Fibroblast of villous mesenchyme (primary cell): ENCODE measurements at places on chromosomes 5 and 9. TPM values are rescaled to one million over a fixed set of nuclear protein-coding genes. Genes with fewer than 3 reads are reported as not detected.

DNA sequence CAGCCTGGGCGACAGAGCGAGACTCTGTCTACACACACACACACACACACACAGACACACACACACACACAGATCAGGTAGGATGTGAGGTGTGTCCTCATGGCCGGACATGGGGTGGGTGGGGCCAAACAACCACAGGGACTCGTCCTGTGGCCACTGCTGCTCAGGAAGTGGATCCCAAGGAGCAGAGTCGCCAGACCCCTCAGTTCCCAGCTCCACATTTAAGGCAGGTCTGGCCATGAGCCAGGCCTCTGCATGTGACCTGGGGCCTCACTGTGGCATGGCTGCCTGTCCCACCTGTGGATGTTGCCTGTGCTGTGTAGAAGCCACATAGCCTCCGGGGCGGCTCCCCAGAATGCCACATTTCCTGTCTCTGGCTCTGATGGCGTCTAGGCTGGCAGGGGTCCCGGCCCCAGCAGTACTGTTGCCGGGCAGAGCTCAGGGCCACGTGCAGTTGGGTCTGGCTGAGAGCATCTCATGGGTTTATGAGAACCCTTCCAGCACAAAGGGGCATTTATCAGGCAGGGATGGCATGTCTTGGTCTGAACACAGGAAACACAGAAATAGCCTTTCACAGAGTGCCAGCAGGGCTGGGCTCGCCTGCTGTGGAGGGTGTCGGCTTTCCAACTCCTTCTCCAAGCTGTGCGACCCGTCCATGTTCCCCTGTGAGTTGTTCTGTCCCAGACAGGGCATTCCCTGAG is 9.9 kb upstream of the NINJ1 start:
- no peak for DNase-seq

- peak; percentile 60 for DNase-seq
Observed at GRCh38 chr9:122498883-122499288, 11.7 kb upstream of the OR1J2 start.

GRCh38 chr5:35838370-35839042 is 18.2 kb upstream of the IL7R start:
- no peak for DNase-seq

DNA sequence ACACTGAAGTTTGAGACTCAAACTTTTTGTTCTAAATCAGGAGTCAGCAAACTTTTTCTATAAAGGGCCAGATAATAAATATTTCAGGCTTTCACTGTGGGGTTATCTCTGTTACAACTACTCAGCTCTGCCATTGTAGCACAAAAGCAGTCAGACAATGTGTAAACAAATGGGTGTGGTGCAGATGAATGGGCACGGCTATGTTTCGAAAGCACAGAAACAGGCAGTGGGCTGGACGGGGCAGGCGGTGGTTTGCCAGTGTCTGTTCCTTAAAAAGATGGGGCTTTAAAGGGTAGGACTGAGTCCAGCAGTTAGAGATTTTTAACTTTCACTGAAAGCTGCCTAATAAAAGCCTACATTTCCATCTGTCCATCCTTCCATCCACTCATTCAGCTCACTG is 48.9 kb downstream of the PFDN1 start:
- DNase-seq = peak; percentile 44

DNA sequence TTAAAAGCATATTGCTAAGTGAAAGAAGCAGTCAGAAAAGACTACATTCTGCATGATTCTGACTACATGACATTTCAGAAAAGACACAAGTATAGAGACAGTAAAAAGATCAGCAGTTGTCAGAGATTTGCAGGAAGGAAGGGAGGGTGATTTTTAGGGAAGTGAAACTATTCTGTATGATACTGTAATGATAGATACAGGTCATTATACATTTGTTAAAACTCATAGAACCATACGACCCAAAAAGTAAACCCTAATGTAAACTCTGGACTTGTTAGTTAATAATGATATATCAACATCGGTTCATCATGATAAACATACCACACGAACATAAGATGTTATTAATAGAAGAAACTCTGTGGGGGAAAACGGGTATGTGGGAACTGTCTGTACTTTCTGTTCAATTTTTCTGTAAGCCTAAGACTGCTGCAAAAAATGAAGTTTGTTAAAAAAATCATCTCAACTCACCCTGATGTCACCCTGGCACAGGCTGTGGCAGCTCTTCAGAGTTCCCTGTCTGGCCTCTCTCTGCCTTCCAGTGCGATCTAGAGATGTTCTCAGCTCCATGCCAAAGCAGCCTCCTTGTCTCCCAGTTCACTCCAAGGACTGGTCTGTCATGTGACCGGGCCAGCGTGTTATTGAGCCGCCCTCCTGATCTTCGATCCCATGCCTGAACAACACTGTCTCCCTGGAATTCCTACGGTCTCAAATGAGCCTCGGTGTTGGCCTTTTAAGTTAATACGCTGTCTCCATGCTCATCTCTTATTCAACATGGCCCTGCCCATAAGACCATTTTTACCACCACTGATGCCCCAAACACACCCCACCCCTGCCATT is 35.4 kb downstream of the PRLR start:
- DNase-seq = no peak

GRCh38 chr9:72695365-72695764 is 174.0 kb downstream of the TMC1 start:
- DNase-seq = no peak

DNA sequence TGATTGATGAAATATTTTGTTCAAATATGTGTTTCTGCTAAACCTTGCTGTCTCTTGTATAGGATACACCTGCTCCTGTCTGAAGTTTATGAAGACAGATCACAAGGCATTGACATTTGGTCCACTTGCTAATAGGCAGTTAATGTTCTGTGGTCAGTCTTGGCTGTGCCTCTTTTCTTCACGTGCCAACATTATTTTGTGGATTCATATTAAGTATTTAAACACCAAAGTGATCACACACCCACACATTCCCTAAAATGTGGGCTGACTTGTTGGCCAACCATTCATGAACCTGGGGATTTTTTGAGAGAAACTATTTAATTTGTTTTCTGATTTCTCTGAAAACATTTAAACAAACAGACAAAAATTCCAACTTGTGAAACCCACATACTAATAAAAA is 33.7 kb downstream of the ZNF462 start:
- peak; percentile 58 for DNase-seq

DNA sequence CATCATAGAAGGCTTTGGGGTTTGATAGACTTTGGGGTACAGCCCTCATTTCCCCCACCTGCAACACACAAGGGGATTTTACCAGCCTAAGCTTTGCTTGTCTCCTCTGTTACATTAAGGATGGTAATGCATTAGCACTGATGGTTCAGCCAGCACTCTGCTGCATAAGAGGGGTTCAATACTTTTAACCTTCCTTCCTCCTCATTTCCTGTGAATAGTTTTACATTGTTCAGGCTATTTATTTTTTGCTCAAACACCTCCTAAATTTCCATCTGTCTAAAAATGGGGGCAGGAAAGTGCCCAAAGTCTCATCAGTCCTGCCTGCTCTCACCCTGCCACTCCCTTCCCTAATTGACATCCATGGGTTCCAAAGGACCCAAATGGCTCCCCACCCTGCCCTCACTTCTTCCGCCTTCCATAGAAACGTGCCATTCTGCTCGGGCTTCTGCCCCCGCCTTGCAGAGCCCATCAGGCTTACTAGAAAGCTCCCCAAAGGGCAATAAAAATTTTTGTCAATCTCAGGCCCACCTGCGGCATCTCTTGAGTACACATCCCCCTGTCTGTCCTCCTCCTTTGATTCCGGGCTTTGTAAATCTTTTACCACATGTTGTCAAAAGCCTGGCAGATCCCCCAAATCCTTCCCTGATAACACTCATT is 239.5 kb upstream of the SLC24A2 start:
- DNase-seq = no peak

GRCh38 chr9:71944754-71945375 is 33.4 kb downstream of the C9orf85 start:
- no peak for DNase-seq

DNA sequence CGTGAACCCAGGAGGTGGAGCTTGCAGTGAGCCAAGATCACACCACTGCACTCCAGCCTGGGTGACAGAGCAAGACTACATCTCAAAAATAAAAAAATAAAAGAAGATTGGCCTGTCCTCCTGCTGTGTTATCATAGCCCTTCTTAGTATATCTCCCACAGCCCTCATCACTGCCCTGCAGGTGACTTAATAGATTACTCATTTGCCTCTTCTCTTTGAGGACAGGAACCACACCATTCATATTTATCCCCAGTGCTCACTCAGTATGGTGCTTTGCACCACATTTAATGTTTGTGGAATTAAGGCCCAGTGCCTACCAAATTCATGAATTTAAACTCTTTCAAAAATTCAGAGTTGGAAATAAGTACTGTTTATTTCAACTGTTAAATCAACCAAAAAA is 10.3 kb downstream of the IDNK start:
- DNase-seq = no peak

DNA sequence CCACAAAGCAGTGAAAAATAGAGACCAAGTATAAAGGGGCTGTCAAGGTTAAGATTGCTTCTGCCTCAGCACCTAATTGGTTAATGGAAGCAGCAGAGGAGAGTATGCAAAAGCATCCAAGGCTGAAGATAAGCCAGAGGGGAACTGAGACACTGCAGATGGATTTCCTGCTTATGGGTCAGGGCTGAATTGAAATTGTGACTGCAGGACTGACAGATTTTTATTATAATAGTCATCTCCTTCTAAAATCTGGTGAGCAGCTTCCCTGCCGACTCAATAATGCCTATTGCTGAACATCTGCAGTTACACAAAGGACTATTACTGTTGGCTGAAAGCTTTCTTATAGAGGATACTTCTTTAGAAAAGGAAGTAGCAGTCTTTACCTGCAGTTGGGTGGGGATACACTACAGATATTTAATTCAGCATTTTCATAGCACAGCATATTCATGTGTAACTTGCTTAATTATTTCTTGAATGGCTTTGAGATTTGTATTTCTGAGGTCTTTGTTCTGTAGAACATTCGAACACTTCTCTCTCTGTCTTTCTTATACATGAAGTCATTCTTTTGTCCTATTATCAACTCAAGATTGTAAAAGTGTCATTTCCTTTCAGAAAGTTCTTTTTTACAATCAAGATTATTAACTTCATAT is 363.0 kb upstream of the RIOK2 start:
- no peak for DNase-seq

DNA sequence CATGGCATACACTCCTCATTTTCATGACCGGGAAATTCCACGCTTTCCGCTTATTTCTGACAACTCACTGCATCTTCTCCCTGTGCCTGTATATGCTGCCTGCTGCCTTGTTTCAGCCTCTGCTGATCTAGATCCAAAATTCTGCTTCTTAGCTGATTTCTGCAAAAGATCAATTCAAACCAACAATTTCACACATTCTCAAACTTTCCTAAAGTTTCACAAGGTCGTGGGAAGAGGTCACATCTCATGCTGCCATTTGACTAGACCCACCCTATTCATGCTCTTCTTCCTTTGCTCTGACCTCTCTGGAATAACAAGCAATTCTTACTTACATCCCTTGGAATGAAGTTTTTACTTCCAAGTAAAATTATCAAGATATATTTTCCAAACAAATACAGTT is 84.5 kb downstream of the TMEM167A start:
- no peak for DNase-seq

GRCh38 chr5:119343766-119344165 is 12.1 kb upstream of the TNFAIP8 start:
- peak; percentile 31 for DNase-seq

DNA sequence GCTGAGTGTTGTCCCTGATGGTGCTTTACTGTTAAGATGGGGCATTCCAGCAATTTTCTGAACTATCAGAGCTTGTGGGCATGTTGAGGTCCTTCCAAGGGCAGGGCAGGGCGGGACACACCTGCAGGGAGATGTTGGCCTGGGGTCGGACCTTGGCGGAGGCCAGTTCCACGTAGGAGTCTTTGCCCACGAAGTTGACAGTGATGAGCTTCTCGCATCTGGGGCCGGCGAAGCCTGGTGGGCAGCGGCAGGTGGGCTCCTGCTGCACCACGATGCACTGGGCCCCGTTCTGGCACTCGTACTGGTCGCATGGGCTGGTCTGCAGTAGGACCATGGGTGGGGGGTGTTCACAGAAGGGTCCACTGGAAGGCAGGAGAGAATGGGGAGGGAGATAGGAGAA is 106.4 kb upstream of the PANK3 start:
- no peak for DNase-seq

GRCh38 chr9:75451505-75451904 is 363.2 kb downstream of the OSTF1 start:
- peak; percentile 20 for DNase-seq

DNA sequence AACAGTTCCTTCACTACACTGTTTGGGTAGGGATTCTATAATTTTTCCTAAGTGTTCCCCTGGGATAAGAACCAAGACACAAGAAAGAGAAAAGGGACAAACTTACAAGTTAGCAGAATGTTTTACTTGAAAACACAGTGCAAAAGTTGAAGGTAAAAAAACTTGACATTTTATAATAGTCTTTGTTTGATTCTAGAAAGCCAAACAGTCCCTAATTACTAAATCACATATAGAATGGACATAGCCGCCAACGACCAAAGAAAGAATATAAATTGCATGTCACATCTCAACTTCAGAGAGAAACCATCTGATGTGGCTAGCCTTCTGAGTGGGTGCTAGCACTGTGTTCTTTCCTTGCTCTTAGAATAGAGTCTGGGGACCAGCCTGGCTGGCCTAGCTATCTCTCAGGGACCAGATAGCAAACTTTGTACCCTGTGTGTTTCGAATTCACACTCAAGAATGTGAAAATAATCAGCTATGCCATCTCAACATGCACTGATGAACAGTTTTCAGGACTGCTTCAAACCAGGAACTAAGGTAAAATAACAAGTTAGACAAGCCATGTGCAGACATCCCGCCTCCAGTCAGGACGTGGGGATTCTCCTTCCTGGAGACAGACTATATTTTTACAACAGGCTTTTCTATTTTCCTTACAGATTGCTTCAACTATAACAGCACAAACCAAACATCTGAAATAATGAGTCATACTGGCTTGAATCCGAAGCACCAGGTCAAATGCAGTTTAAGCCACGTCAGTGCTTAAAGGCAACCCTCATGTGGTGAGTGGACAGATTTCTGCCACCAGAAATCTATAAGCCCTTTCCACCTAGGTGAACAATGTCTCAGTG is 53.7 kb downstream of the LHFPL2 start:
- peak; percentile 99 for DNase-seq

GRCh38 chr5:156543348-156544145 is 216.6 kb downstream of the SGCD start:
- no peak for DNase-seq

GRCh38 chr9:68822596-68823165 is 117.6 kb downstream of the PIP5K1B start:
- no peak for DNase-seq

- no peak for DNase-seq
Observed at GRCh38 chr5:33046091-33046490, 335.0 kb downstream of the NPR3 start.

BNC2 gene
- total RNA-seq = 33.7 and 41.6 TPM in 2 replicates

PCA3 gene
- total RNA-seq = under 0.01 TPM in 1 of 2 replicates, not detected in the other

FAM153A gene
- not detected in 2 replicates for total RNA-seq

MAST4 gene
- total RNA-seq = 5.8 and 8.2 TPM in 2 replicates

PTPRD gene
- 7.1 and 26.3 TPM in 2 replicates for total RNA-seq

CFAP90 gene
- total RNA-seq = not detected in 2 replicates

CER1 gene
- total RNA-seq = not detected in 2 replicates

FOXE1 gene
- under 0.01 and 0.64 TPM in 2 replicates for total RNA-seq

OR1L6 gene
- not detected in 2 replicates for total RNA-seq

TMEM215 gene
- total RNA-seq = not detected in 2 replicates

OR5C1 gene
- not detected in 2 replicates for total RNA-seq
